Cerebellar nuclear complex (tissue), 1 donor: ENCODE measurements at places on chromosomes 5 and 9.

- DNase-seq, result no peak
These were observed 20.2 kb downstream of the GRAMD2B start for GRCh38 chr5:126443374-126443851.

DNA sequence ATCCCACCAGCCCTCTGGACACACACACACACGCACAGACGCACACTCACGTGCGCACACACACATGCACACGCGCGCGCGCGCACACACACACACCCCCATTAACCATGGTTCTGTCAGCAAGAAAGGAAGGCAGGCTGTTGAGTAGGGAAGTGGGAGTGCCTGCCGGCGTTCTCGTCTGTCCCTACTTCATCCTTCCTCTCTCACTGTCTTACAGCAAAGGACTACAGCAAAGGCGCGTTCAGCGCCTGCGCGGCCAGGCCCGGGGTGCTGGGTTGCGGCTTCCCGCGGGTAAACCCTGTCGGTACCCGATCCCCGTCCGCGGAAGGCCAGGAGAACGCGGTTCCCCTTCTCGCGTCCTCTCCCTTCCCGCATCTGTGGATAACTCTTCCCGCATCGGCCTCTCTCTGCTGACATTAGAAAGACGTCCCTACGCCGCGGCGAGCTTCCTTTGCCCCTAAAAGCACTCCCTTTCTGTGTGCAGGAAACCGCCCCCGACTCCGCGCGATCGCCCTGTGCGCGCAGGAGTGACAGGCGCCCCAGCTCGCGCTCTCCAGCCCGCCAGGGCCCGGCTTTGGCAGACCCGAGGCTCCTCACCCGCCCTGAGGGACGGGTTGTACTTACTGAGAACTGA, 219.2 kb downstream of the AGTPBP1 start:
- no peak for DNase-seq

DNA sequence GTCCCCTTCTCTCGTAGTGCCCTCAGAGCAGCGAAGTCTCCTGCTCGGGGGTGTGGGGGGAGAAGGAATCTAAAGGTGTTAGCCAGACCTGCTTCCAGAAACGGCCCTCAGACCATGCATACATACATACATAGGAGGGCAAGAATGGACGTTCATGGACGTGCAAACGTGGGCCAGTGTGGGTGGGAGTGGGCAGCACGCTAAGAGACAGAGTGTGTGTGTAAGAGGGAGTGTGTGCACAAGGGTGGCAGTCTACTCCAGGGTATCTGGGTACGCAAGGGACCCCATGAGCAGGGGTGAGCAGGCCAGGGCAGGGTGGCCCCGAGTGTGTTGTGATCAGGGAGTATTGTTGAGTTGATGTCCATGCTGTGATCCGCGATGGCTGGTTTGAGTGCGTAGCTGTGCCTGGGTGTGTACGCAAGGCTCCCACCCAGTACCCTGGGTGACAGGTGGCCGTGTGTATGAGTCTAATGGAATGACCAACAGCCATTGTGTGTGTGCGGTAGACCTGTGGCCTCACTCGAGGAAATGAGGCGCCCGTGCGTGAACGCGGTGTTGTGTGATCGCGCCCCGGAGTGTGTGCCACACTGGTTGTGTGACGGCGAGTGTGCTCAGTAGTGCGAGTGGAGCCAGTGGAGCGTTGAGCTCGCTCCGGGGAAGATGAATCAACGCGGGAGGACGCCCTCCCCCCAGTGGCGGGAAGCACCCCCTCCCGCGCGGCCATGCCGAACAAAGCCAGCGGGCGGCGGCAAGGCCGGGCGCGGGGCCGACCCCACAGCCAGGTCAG, 826 bp downstream of the GPRIN1 start:
- DNase-seq, result no peak

DNA sequence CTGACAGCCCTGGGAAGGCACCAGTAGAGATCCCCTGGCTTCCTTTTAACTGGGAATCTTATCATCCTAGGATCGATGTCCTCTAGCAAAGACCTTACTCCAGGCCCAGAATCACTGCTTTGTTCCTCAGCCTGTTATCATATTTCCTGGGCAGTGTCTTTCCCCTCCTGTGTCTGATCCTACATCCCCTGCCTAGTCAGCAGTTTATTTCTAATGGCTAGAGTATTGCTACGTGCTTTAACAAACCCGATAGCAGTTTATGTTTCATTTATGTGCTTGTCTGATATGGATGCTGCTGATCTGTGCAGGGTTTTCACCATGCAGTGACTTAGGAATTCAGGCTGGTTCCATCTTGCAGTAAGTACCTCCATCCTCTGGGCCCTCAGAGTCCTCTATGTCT, 20.9 kb upstream of the BARX1 start:
- no peak for DNase-seq

DNA sequence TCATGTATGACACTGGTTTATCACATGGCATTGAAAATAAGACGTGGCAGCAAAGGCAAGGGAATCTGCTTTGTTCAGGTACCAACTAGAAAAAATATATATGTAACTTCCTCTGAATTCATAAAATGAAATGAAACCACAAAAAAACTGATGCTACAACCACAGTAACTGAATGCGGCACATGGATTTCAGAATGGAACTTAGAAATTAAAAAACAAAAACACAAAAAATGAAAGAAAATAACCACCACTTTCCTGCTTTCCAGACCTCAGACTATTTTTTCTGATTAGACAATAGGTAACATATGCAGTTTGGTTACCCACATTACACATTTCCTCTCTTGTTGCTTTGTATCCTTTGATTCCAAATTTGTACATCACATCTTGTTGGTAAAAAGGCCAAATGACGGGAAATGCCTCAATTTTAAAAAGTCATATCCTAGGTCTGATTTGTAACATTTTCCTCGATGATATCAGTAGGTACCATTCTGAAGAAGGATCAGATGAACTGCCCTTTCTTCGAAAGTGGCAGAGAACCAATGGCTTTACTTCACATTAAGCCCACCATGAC, 18.1 kb upstream of the PDCL start:
- no peak for DNase-seq

GRCh38 chr5:19047277-19047676, 940.7 kb downstream of the CDH18 start:
- DNase-seq, result no peak

DNA sequence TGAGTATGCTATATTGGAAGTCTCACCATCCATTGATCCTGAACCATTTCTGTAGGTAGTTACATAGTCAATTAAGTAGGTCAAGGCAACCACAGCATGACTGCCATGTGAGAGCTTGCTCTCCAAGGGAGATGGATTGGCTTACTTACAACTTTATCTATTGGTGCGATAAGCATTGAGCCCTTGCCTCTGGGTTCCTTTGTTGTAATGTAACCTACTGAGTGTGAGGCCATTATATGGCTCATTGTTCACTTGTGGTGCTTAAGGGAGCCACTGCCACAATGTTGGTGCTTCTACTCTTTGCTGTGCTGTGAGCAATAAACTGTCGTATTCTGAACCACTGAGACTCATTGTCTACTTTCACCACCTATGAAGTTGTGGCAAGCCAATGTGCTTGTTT, 510.6 kb upstream of the ITGA1 start:
- no peak for DNase-seq

DNA sequence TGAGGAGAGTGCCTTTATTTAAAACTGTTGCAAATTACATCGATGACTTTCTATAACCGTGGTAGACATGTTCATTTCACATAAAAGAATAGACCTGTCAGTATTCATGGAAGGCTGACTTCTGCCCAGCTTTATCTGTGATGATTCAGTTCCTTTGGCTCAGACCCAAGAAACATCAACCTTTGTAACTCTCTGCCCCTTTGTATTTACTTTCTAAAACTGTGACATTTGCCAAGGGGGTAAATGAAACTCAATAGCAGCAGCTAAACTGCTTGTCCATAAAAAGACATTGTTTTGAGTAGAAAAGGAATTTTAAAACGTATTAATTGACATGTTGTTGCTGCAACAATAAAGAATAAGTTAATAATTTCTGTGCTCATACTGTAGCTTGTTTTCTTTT, 137.8 kb upstream of the ANKH start:
- DNase-seq, result no peak

GRCh38 chr9:93677641-93678136, 101.3 kb downstream of the PHF2 start:
- DNase-seq, result no peak

- DNase-seq, result no peak
These were observed 308.0 kb upstream of the DAP start for GRCh38 chr5:11069041-11069440.

DNA sequence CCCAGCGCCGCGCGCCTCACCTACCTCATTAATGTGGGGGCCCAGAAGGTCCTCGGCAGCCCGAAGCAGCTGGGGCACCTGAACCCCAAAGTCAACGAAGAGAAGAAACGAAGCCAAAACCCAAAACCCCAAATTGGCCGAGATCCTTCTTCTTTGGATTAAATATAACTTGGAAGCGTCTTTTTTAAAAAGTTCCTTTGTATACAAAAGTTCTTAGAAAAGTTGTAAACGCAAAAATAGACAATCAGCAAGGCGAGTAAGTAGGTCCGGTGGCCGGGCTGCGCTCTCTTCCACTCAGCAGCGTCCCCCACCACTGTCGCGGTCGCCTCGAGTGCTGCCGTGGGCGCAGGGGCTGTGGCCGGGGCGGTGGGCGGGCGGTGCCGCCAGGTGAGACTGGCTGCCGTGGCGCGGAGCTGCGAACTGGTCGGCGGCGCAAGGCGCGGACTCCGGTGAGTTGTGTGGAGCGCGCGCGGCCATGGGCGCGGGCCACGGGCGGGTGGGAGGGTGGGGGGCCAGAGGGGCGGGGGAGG, 360 bp downstream of the KLF4 start:
- no peak for DNase-seq

DNA sequence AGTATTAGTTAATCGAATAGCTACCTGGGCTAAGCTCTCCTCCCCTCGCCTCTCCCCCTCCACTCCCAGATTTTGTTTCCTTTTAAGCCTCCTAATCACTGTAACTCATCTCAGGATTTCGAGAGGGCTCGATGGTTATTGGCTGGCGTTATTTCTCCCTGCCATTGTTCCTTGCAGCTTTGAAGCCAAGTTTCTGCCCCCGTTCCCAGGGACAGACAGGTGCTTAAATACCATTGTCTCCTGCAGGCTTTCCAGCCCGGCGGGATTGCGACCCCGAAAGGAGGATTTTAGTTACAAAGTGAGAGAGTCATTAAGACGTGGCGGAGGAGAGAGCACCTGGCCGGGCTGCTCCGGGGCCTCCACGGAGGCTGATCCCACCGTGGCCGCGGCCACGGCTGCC, 46.2 kb downstream of the ASS1 start:
- no peak for DNase-seq

DNA sequence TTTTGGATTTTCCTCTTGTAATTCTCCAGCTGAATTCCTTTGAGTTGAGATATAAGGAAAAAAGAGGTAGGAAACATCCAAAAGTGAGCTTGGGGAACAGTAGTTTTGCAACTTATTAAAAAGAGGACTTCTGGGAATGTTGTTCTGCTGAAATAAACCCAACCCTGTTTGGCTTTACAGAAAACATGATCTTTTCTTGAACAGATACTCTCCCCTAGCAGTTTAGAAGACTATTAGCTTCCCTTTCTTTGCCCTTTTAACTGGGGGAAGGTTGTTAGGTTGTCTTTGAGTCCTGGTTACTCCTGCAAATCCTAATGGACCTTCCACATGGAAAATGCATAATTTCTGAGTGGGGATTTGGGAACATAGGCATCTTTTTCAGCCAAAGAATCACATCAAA, 168.7 kb upstream of the RPS23 start:
- no peak for DNase-seq

DNA sequence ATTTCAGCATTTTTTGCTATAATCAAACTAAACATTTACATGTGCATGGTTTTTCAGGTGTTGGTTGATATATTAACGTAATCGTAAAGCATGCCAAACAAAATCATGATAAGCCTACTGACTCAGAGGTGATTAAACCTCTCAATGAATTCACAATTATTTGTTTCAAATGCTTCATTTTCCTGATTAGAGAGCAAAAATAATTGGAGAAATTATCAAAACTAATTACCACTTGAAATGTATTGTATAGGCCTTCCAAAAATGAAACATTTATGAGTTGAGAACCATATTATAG, 45.7 kb upstream of the JMY start:
- DNase-seq, result no peak

- no peak for DNase-seq
These were observed 415.4 kb upstream of the SEMA6A start for GRCh38 chr5:116989995-116990394.

GRCh38 chr9:19026375-19026774, 6.6 kb downstream of the SAXO1 start:
- DNase-seq, result no peak

- DNase-seq, result no peak
These were observed 142.7 kb downstream of the KCNN2 start for GRCh38 chr5:114504560-114504959.

GRCh38 chr9:134032456-134033222, 7.4 kb downstream of the BRD3OS start:
- DNase-seq, result no peak

GRCh38 chr9:100852088-100852487, 176.4 kb upstream of the PLPPR1 start:
- DNase-seq, result no peak

- no peak for DNase-seq
These were observed 40.3 kb downstream of the TPPP start for GRCh38 chr5:652773-653350.

DNA sequence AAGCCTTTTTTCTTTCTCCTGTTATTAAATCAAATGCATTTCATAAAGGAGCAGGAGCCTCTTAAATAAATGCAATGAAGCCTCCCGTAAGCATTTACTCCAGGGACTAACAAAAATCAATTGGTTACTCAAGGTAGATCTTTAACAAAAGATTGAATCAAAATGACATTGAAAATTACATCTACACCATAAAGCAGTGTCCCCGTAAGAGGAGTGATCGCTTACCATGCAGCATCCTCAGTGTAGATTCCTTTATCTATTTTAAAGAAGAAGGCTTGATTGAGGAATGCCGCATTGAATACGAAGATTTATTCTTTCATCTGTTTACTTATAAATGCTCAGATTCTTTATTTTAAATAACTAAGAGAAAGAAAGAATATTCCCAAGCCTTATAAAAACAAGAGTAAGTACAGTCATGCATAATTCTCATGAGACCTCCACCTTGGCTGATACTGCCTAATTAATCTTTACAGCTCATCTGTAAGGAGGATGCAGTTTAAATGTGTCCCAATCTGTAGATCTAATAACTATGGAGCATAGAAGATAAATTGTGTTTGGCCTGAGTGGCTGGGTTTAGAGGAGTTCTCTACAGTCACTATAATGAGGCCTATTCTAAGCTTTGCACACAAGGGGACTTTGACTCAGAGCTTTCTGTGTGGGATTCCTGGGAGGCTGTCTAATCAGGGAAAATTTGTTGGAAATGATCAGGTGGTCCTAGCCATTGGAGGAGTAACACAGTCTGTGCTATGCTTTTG, 55.1 kb downstream of the PLPPR1 start:
- DNase-seq, result no peak

DNA sequence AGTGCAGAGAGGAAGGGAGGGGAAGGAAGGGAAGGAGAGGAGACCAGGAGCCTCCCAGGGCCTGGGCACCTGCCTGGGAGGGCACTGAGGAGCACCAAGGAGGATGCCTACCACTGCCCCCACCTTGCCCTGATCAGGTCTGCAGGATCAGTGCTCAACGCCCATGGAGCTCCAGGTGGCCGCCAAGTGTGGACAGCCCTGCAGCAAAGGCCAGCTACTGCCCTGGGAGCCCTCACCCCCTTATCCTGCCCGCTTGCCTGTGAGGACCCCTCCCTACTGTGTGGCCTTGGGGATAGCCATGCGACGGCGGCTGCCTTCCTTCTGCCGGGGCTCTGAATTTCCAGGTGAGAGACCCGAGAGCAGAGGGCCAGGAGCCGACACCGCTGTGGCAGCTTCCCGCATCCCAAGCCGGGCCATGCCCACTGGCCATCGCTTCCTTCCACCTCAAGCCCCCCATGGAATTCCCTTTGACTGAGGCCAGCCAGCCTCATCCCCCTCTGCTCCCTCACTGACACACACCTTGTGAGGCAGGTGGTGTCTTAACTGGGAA, 12.4 kb downstream of the ADAMTS2 start:
- DNase-seq, result no peak
